ENCODE measurements at places on chromosomes 4 and X.

GRCh38 chr4:47763279-47763678 lies 74.6 kb downstream of the CORIN start:
- DNase-seq = no peak

- no peak for DNase-seq
These were observed 798.4 kb upstream of the FTHL17 start for GRCh38 chrX:31870267-31870666.

DNA sequence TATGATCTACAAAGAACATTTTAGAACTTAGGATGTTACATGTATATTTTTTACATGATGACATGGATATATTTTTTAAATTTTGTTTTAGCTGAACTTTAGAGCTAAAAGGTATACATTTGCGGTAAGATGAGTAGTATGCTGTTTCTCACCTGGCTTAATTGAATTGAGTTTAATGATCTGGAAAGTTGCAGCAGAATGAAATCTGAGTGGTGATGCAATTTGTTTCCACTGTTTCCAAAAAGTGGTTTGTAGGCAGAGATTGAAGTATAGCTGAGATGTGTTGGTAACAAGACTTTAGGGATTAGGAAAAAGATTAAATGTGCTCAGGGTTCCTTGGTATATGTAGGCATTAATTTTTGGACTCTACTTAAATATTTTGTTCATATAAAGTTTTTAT lies 68.1 kb downstream of the HPF1 start:
- no peak for DNase-seq

DNA sequence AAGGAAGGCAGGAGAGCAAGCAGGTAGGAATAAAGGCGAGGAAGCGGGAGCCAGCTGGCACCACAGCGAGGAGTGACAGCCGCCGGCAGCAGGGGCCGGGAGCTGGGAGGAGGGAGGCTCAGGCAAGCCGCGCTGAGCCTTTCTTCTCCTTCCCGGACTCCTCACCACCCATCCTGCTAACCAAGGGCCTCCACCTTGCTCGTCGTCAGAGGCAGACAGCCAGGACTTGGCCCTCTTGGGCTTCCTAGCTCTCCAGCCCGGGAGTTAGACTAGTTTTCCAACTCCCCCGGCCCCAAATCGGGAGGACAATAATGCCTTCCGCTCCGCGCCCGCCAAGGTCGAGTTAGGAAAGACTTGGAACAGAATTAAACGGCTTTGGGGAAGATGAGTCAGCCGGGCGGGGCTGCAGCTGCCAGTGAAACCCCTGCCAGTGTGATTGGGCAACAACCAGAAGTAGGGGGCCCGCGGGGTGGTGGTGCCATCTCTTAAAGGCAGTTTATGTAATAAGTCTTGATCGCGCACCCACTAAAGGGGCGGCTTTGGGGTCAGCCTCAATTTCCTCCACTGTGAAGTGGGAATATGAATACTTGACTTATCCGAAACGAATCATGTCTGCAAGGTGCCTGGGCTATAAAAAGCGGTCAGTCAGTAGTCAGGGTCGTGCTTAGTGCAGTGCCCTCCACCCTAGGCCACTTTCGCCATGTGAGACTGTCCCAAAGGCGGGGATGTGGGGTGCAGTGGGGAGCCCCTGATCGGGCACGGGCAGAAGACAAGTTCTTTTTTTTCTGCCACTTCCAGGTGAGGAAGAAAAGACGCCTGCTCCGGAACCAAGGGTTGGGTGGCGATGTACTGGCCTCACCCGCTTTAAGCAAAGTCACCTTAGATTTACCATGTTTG lies 6.7 kb upstream of the HSD17B10 start:
- no peak for DNase-seq

- no peak for DNase-seq
These were observed 1628.9 kb upstream of the AGA start for GRCh38 chr4:179071131-179071530.

GRCh38 chr4:187603093-187604025 lies 392.2 kb upstream of the ZFP42 start:
- no peak for DNase-seq

DNA sequence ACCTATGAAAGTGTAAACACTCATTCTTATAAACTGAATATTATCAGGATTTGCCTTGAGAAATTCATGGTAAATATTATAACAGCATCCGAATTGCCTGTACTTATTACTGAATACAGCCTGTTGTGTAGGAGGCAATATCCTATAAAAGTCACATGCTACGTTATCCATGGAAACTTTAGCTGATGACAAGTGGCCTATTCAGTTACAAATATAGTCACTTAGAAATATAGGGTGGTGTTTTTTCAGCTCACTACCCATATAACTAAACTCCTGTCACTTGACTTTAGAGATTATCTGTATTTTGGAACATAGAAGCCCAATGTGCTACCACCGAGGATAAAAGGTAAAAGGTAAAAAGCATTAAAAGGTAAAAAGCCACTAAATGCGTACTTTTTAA lies 493.4 kb downstream of the INPP4B start:
- no peak for DNase-seq

DNA sequence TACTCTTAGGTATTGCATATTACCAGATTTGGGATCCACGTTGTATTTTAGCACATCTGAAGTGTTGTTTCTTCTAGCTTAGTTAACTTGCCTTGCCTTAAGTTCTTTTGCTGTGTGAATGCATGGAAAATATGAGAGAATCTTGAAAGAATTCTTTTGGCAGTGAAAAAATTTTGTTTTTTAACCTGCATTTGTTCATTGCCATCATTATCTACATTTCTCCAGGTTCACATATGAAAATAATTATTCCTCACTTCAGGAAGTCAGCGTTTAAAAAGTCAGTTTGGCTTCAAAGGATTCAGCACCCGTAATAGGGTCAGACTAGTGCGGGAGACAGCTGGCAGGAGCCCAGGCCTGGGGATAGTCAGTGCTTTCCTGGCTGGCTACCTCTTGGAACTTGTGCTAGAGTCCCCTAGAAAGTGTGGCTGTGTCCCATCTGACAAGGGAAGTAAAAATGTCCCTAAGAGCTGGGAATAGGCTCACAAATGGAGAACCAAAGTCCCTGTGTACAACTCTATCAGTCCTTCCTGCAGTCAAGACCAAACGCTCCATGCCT lies 251.9 kb upstream of the KLF3 start:
- DNase-seq = no peak

- no peak for DNase-seq
These were observed 22.0 kb downstream of the FLNA start for GRCh38 chrX:154352466-154352865.
